ENCODE measurements at places on chromosomes 11 and 22.
A peak's percentile ranks its signal among the peaks of the same experiment; 100 is the strongest.

GRCh38 chr11:12435264-12435663, 57.9 kb downstream of the PARVA start:
- DNase-seq: no peak

DNA sequence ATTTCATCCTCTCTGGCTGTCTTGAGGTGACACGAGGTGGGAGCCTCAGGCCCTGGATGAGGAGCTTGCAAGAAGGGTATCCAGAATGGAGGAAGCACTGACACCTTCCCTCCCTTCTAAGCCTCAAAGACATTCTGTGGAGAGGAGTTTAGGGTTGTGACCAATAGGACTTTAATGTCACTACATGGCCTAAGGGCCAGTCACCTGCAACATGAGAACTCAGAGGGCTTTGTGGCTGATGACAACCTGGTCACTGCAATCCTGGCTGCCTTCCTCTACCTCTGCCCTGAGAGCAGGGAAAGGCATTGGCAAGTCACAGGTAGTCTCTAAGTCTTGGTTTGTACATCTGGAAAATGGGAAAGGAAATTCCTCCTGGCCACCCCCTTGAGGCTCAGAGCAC, 33.7 kb downstream of the PISD start:
- no peak for DNase-seq

GRCh38 chr22:19524170-19525115, at the start of gene CLDN5:
TSS of gene CLDN5 (minus strand) at chr22:19524410. CDS start at chr22:19524255, 155 bp downstream.
- DNase-seq: no peak

DNA sequence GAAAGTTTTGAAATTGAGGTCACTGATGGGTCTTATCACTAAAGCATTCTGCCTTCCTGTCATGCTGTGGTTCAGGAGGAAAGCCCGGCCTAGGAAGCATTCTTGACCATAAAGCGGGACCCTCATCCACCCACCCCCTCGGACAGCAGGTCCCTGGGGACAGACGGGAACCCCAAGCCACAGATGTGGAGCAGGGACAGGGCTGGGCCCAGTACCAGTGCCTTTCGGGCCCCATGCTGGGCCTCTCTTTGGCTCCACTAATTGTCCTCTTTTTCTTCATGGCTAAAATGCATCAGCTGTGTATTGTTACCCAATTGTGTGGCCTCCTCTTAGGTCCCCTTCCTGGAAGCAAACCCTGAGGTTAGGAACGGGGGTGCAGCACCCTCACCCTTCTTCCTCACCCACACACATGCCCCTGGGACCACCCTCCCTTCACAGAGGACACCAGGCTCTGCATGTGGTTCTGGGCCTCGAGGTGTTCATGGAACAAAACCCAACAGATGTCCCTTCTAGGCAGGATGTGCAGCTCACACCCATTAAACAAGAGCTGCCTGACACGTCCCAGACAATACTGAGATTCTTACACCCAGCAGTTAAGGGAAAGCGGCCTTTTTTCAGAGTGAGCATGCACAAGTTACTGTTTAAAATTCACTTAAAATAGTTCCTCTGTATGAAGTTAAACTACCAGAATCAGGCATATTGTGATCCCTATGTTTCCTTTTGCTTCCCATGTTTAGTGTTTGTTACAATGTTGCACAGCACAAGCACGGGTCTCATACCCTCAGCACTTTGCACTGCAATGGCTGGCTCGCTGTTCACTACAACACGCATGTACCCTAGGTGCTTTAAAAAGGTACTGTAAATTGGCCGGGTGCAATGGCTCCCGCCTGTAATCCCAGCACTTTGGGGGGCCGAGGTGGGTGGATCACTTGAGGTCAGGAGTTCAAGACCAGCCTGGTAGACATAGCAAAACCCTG, 807.6 kb downstream of the BRD1 start:
- DNase-seq: no peak

DNA sequence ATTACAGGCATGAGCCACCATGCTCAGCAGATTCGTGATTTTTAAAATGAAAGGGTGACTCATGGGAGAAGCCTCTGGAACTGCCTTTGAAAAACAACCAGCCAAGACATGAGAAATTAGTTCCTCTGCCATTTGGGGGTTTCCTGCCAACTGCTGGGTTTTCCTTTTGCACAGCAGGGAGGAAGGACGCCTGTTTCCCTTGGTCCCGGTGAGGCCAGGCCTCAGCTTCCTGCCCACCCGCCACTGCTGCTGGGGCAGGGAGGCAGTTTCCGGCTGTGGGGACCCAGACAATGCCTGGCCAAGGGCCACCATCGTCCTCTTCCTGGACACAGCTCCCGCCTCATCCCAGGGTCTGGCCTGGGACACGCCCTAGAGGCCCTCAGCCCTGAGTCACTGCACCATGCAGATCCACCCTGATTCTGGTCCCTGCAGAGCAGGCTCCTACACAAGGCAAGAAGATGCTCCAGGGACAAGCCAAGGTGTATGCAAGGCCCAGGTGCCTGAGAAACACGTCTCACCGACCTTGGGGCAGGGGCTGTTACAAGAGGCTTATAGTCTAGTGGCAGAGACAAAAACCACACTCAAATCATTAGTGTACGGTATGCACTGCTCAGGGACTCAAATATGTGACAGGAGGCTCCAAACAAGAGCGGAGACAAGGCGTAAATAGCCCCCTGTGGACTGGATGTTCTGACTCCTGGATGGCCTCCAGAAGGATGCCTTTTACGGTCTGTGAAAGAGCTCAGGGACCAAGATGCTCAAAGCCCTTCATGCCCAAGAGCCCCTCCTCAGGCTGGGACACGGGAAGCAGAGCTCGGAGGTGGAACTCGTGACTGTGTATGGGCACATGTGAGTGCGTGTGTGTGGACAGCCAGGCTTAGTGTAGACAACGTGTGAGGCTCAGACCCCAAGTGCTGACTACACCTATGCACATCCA, 10.0 kb downstream of the PPM1F start:
- DNase-seq: peak; percentile 84

GRCh38 chr22:38235240-38235850, 33.6 kb downstream of the MAFF start:
- DNase-seq: no peak

GRCh38 chr11:68011051-68011943, 1.2 kb downstream of the ALDH3B1 start:
- DNase-seq: peak; percentile 5

- DNase-seq: peak; percentile 23
These were observed 377.2 kb upstream of the DDI1 start for GRCh38 chr11:103659206-103659618.

DNA sequence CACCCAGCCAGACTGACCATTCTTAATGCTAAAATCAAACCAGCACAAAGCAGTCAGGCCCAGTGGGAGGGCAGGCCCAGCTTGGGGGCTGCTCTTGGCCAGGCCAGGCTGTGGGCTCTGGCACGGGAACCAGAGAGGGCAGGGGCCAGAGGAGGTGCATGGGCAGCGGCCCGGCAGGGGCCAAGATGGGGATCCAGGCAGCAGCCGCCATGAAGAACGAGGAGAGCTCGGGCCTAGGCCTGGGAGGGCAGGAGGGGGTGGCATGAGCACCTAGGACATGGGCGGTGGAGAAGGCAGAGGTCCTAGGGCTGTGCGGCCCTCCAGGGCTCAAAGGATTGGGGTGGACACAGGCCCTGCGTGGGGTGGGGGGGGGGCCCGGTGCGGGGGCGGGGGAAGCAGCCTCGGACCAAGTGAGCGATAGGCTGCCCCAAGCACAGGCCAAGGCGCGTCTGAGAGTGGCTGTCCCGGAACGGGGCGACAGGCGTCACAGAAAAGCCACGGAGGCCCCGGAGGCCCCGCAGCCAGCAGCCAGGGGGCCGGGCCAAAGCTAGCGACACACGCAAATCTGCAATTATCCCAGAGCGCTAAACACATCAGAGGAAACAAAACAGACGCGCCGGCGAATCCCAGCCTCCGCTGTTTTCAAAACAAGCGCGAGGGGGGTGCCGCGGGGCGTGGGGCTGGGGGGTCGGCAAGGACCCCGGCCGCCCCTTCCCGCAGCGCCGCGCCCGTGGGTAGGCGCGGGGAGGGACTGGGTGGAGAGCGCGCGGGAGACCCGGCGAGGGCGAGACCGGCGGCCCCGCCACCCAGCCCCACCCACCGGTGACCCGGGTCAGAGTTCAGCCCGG, 8.3 kb downstream of the PLXNB2 start:
- DNase-seq: no peak

- DNase-seq: no peak
These were observed 155.7 kb downstream of the CNTN5 start for GRCh38 chr11:99176430-99176829.

DNA sequence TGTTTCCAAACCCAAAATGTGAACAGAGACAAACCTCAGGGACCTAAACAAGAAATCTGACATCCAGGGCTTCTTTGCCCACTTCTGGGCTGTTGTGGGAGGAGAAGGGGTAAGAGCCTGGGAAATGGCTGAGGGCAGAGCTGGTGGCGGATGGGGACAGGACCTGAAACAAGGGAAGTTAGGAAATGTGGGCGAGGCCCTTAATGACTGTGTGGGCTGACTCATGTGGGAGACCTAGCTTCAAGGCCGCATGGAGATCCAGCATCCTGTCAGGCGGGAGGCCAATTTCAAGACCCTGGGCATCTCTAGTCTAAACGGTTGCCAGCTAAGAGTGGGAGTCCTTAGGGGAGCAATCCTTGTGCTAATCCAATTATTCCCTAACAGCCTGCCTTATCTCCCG, 2.1 kb upstream of the OAF start:
- peak; percentile 21 for DNase-seq

GRCh38 chr11:119814766-119815165, 85.8 kb upstream of the NECTIN1 start:
- no peak for DNase-seq

- no peak for DNase-seq
These were observed 8.8 kb downstream of the SLC43A3 start for GRCh38 chr11:57418131-57418530.

- no peak for DNase-seq
These were observed 7.8 kb upstream of the TMPRSS4 start for GRCh38 chr11:118068945-118069612.

- no peak for DNase-seq
These were observed 95.8 kb upstream of the ALKBH3 start for GRCh38 chr11:43784866-43785265.

- DNase-seq: no peak
These were observed 21.3 kb upstream of the JAM3 start for GRCh38 chr11:134047586-134047999.

DNA sequence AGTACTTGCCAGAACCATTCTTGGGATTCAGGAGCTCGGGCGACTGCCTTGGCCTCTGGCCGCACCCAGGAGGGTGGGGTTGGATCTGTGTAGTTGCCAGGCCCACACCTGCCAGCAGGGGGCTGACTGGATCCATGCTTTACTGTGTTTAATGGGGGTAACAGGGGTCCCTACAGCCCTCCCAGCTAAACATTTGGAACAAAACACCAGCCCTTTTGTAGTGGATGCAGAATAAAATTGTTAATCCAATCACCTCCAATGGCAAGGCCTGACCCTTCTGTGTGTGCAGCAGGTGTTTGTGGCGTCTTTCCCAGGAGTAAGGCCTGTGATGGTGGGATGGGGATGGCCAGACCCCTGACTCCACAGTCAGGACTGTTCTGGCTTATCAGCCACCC, 22.5 kb downstream of the SUN2 start:
- DNase-seq: no peak

GRCh38 chr11:62922653-62923431, 1.7 kb upstream of the CHRM1 start:
- DNase-seq: no peak

GRCh38 chr11:121225382-121225781, 67.2 kb upstream of the SC5D start:
- DNase-seq: no peak

GRCh38 chr11:102633385-102634026, 8.4 kb upstream of the MMP20 start:
- DNase-seq: no peak

- no peak for DNase-seq
These were observed 854.7 kb downstream of the TBC1D22A start for GRCh38 chr22:47617186-47617585.

GRCh38 chr11:128783513-128783912, 83.6 kb downstream of the KCNJ1 start:
- no peak for DNase-seq

- no peak for DNase-seq
These were observed 36.1 kb upstream of the AMOTL1 start for GRCh38 chr11:94731880-94732601.

- no peak for DNase-seq
These were observed 5.6 kb downstream of the SHANK3 start for GRCh38 chr22:50678218-50678650.

- DNase-seq: no peak
These were observed 57.6 kb downstream of the SLC5A1 start for GRCh38 chr22:32100711-32101110.

DNA sequence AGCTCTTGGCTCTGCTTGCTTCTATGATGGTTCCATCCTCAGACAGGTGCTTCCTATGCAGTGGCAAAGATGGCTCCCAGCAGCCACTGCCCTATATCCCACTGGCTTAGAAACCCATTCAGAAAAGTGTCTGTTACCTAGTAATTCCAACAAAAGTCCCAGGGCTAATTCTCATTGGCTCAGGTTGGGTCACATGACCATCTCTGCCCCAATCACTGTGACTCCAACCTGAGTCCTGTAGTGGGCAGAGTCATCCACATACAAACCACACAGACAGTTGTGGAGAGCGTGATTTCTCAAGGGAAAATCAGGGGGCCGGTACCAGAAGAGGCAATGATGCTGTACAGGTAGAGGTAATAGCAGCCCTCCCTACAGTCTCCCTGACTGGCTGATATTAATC, 67.5 kb downstream of the LHFPL7 start:
- no peak for DNase-seq

- DNase-seq: no peak
These were observed 66.9 kb upstream of the SESN3 start for GRCh38 chr11:95297680-95298452.

DNA sequence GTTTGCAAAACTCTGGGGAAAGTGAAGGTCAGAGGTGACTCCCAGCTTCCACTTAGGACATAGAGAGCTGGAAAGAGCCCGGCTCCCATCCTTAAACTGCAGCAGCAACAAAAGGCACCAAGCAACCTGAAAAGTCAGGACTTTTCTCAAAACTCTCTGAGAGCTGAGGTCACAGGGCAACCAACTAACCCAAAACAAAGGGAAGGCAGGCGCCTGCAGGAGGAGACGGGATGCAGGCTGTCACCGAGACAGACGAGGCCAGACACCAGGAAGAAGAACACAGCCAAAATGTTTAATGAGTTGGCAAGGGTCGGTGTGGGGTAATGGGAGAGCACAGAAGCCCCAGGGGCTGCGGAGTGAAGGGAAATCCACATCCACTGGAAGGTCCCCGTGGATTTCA, 19.9 kb downstream of the ASCL2 start:
- DNase-seq: no peak

DNA sequence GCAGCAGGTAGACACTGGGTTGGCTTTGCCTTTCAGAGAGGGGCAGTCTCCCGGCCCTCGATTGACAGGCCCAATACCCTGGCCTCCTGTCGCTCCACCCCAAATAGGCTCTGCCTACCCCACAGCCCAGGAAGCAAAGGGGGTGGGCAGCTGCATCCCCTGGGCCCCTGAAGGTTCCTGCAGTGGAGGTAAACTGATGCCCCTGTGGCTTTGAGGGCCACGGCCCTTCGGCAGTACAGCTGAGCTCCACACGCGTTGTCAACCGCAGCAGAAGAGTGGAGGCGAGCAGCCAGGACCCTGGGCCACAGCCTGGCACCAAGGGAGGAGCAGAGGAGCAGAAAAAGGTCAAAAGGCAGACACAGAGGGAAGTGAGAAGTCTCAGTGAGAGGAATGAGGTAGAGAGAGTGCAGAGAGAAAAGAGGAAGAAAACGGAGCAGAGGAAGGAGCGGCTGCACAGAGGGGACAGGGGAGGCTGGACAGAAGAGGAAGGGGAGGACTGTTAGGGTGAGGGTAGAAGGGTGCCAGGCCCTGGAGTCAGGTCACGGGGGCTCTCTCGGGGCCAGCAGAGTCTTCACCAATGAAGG, 64.0 kb downstream of the SLC22A12 start:
- DNase-seq: no peak

- DNase-seq: no peak
These were observed 3.1 kb upstream of the TMA7B start for GRCh38 chr22:39956932-39957664.
